ENCODE measurements at places on chromosomes 2 and 18. TPM values are rescaled to one million over a fixed set of nuclear protein-coding genes. Genes with fewer than 3 reads are reported as not detected.

The ALLC gene
- polyA plus RNA-seq = not detected

- DNase-seq = no peak
These were observed 524.8 kb upstream of the DSEL start for GRCh38 chr18:68041327-68041726.

DNA sequence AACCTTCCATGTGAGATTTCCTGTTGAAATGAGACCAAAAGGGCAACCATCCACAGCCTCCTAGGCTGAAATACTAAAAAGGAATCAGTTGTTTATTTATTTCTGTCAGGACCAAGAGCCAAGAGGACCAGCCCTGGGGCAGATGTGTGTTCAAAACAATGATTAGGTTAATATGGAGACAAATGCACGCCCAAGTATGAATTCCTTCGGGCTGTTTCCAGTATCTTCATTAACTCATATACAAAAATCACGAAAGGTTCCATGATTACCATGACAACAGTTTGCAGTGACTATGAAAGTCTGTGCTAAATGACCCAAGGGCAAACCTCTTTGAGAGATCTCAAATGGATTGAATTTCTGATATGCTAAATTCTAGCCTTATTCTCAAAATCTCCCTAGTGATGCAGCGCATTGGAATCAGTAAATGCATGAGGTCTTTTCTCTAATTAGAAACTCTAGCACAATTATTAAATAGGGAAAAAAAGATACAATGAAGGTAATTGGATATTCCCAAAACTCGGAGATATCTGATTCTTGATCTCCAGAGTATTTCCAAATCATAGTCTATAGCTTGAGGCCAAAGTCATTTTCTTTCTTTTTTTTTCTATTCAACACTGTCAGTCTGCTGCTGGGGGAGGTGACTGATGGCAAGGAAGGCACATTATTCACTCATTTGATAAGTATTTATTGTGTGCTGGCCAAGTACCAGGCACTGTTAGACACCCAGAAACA, 35.6 kb downstream of the VIT start:
- DNase-seq = no peak

DNA sequence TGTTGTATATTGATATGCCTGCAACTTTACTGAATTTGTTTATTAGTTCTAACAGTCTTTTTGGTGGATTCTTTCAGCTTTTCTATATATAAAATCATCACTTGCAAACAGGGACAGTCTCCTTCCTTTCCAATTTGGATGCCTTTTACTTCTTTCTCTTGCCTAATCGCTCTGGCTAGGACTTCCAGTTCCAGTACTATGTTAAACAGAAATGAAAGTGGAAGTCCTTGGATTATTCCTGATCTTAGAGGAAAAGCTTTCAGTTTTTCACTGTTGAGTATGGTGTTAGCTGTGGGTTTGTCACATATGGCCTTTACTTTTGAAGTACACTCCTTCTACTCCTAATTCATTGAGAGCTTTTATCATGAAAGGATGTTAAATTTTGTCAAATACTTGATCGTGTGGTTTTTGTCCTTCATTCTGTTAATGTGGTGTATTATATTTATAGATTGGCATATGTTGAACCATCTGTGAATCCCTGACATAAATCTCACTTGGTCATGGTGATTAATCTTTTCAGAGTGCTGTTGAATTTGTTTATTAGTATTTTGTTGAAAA, 52.9 kb downstream of the REL start:
- no peak for DNase-seq

The RTKN gene
- 5.1 TPM for polyA plus RNA-seq

DNA sequence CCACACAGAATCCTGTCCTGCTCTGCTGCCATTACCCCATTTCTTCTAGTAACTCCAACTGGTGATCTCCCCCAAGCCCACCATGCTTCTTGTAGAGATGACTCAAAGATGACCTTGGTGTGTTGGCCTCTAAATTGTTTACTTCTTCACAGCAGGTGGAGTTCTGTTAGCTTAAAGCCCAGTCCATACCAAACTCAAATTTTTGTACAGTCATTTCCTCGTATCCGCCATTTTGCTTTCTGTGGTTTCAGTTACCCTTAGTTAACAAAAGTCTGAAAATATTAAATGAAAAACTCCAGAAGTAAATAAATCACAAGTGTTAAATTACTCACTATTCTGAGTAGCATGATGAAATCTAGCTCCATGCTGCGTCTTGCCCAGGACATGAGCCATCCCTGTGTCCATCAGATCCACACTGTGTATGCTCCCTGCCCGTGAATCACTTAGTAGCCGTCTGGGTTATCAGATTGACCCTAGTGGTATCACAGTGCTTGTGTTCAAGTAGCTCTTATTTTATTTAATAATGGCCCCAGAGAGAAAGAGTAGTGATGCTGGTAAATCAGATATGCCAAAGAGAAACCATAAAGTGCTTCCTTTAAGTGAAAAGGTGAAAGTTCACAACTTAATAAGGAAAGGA, 133.3 kb upstream of the NOL4 start:
- no peak for DNase-seq

The RAD51AP2 gene
- not detected for polyA plus RNA-seq

Measured in B cell (primary cell).